ENCODE measurements at places on chromosomes 6 and 20.

- no peak for DNase-seq
Observed at GRCh38 chr6:53582963-53583362, 38.1 kb upstream of the GCLC start.

DNA sequence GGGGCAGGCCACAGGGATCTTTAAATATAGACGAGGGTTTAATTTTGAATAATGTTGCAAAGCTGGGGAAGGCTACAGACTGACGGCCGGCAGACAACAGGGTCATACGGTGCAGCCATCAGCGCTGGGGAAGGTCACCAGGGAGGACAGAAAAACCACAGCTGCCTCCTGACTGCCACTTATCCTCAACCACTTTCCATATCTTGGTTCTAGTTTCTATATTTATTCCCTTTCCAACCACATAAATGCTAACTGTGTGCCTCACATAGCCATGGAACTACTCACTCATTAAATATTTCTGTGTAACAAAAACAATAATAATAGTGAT is 85.7 kb upstream of the AGPAT4 start:
- DNase-seq = no peak

DNA sequence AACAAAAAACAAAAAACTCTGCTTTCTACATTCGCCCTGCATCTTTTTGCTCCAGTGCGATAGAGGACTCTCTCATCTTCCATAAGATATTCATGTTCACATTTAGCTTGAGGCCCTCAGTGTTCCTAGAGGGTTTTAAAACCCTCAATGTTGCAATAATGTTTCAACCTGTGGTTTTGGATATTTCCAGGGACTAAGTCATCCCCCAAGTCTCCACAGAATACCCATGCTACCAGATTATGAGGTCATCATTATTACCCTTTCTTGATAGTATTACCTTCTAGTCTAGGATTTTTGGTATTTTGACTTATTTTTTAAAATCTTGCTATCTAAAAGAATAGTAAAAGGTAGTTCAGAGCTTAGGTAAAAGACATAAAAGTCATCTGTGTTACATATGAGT is 480.5 kb upstream of the ID4 start:
- no peak for DNase-seq

GRCh38 chr20:36085686-36086267 is 68.8 kb upstream of the EPB41L1 start:
- DNase-seq = peak; percentile 40

GRCh38 chr20:23058240-23058639 is 8.8 kb upstream of the THBD start:
- DNase-seq = no peak

GRCh38 chr6:43454290-43454695 is 1.1 kb downstream of the DLK2 start:
- no peak for DNase-seq

DNA sequence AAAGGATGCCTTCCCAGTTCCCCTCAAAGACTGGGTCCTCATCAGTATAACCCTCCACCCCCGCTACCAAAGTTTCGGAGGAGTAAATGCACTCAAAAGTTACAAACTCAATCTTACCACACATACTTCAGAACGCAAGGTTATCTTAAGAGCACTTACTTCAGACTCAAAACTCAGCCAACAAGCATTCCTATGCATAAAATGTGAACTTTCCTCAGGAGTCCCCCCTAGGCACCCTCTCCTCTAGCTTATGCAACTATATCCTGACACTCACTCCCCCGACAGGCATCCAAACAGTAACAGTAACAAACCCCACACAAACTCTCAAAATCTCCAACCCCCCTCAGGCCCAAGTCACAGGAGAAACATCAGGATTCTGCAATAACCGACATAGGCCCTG is 11.1 kb upstream of the ADTRP start:
- DNase-seq = no peak

GRCh38 chr6:20572288-20572687 is 38.0 kb downstream of the CDKAL1 start:
- no peak for DNase-seq

DNA sequence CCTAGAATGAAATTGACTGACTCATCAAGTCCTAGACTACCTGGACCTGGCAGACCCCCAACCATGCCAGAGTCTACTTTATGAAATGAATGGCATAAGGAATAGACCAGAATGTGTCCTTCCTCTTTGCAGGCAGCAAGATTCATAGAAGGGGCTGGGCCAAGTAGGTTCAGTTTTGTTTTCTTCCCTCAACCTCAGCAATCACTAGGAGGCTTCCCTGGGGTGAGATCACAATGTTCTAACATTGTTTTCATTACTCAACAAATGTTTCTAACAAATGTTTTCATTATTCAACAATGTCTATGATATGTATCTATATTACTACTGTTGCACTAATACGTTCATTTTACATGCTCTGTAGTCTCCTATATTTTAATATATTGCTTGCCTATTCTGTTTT is 8.4 kb upstream of the FAM162B start:
- no peak for DNase-seq

DNA sequence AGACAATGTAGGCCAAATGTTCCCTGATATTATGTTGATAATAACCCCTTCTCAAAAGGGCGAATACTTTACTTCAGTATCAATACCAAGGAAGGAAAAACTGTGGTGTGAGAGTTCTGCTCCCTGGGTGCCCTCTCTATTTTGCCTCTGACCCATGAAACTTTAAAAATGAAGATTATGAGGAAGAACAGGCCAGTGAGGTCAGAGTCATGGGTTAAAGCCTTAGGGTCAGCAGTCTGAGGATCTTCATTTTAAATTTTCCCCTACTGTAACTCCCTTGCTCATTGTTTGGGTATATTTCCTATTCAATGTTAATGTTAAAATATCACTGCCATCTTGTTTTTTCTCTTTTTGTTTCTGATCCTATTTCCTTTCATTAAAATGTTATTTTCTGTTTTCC is 47.9 kb downstream of the PRKN start:
- DNase-seq = no peak

- DNase-seq = no peak
Observed at GRCh38 chr6:85565736-85566135, 27.9 kb downstream of the SNX14 start.

DNA sequence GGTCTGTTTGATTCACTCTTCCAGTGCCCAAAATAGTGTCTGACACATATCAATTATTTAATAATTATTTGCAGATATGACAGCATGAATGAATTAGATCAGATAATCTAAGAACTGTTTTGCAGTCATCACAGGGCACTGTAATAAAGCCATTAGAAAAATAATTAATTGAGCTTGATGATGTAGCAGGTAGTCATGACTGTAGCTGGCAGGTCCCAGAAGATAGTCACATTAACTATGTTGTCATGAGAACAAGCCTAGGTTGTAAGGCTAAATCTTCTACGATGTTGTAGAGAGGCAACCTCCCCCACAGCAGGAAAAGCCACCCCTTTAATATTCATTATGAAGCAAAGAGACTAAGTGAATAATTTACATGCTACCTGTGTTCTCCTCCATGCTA is 243.9 kb upstream of the SPTLC3 start:
- no peak for DNase-seq

GRCh38 chr20:11453430-11453829 is 464.3 kb upstream of the BTBD3 start:
- DNase-seq = peak; percentile 40

GRCh38 chr20:16551607-16552006 is 21.6 kb downstream of the KIF16B start:
- no peak for DNase-seq

GRCh38 chr6:41731561-41732086 is 3.8 kb downstream of the TFEB start:
- DNase-seq = no peak

- DNase-seq = no peak
Observed at GRCh38 chr6:155319902-155320301, 5.6 kb upstream of the TFB1M start.

GRCh38 chr6:131257104-131257503 is 121.8 kb downstream of the AKAP7 start:
- no peak for DNase-seq

- DNase-seq = no peak
Observed at GRCh38 chr20:3082955-3083952, 1.3 kb downstream of the AVP start.

DNA sequence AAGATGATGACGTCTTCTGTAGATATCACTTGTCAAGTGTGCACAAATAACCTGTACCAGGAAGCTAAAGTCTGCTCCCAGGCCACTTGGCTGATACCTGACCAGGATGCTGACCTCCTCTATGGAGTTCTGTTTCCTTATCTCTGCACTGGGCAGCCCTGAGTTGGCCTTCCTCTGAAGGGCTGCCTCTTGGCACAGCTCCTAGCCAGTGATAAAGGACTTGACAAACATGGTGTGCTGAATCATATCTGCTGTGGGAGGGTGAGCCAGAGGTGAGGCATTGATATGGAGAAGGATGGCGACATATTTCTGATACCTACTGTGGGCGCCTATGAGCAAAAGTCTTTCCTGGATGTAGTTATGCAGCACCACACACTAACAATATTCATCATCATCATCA is 32.8 kb upstream of the FOXA2 start:
- DNase-seq = peak; percentile 1

DNA sequence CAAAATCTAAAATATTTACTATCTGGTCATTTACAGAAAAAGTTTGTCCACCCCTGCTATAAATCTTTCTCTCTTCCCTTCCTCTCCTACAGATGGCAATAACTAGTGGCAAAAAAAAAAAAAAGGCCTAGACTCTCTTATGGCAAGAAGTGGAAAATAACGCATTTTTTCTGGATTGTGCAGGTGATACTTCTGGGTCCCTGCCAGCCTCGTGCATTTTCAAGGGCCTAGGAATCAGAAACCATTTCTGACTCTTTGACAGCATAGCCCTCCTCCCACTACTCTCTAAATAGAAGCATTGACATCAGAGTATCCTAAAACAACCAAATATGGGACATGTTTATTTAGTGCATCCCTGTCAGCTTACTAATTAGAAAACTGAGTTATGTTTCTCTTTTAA is 251.0 kb downstream of the KHDC1L start:
- DNase-seq = no peak

GRCh38 chr6:85676086-85676729 is 33.5 kb upstream of the SYNCRIP start:
- DNase-seq = no peak

DNA sequence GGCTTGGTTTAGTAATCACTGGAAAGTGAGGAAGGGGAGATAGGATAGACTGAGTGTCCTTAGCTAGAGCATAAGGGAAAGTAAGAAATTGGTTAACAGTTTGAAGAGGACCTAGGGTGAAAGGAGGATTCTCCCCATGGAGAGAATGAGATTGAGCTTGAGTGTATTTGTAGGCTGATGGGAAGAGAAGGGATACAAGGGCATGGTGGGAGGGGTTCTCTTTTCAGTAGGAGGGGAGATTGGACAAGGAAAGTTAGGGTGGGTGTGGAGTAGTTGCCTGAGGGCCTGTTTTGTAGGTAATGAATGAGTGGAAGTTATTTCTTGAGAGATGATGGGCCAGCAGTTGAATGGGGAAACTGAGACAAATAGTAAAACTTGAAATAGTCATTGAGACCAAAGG is 1.9 kb downstream of the TRMT11 start:
- no peak for DNase-seq

- DNase-seq = no peak
Observed at GRCh38 chr20:64101731-64102621, 5.4 kb downstream of the NPBWR2 start.

DNA sequence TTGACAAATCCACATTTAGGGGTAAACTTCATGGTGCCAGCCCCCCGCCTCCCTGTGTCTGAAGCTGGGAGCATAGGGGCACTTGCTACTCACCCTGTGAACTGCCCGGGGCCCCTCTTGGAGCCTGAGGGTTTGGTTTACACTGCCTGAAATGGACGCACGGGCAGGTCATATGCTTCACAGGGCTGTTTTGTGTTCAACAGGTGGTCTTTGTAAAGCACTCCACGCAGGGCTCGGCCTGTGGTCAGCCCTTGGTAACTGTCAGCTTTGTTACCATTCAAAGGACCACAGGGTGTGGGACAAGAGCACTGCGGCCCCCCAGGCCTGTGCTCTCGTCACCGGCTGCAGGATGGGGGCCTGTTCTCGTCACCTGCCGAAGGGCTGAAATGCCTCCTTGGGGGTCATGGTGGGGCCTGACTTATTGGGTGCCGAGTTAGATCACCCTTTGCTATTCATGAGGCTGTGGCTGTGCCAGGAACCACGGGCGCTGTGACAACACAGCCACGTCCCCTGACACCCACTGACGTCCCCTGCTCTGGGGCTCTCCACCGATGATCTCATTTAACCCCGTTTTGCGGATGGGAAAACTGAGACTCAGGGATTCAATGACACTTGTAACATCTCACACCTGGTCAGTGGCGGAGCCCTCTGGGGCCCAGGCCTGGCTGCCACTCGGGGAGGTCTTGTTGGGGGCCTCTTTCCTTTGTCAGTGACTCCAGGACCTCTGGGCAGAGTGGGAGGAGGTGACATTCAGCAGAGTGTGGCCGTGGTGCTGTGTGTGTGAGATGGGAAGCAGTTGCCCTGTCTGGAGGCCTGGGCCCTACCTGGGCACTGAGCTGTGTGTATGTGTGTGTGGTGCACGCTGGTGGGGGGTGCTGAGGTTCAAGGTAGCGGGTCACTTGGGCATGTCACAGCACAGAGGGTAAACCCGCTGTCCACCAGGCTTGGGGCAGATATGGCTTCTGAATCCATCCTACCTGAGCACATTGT is 24.9 kb downstream of the ZBP1 start:
- DNase-seq = no peak

- no peak for DNase-seq
Observed at GRCh38 chr6:170023620-170024521, 267.0 kb downstream of the DLL1 start.

DNA sequence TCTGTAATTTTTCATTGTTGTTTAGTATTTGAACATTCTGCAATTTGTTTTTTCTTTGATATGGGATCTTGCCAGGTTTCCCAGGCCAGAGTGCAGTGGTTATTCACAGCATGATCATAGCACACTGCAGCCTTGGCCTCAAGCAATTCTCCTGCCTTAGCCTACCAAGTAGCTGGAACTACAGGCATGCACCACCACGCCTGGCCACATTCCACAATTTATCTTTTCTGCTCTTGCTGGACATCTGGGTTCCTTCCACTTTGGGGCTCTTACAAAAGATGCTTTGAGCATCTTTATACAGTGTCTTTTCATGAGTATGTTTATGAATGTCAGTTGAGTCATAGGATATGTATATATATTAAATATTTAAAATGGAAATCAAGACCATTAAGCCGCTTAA is 42.0 kb downstream of the PGM3 start:
- DNase-seq = no peak

- no peak for DNase-seq
Observed at GRCh38 chr6:142071981-142072380, 60.7 kb upstream of the GJE1 start.

DNA sequence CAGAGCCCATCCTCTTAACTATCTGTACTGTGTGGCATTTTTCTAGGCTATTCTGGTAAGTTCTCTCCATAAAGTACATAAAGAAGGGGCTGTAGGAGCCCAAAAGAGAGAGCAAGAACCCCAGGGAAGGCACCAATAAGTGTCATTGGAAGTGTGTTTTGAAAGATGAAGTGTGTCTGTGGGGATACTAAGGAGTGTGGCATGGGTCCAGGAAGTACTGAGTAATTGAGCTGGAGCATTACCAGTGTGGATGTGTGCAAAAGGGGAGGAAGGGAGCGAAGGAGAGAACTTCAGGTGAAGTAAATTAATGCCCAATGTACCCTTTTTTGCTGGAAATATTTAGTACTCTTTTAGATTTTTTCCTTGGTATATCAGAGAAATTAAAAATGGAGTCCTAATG is 63.9 kb downstream of the KCNS1 start:
- peak; percentile 14 for DNase-seq

Data from kidney glomerular epithelial cell (primary cell).